Epithelial cell of umbilical artery (primary cell): ENCODE measurements at places on chromosomes 1 and 21. TPM values are rescaled to one million over a fixed set of nuclear protein-coding genes. Genes with fewer than 3 reads are reported as not detected.

The SLC1A7 gene
- not detected in 2 replicates for total RNA-seq

The CENPF gene
- total RNA-seq = 44.5 and 52.4 TPM in 2 replicates

The CFHR3 gene
- total RNA-seq = not detected in 2 replicates

The RIIAD1 gene
- total RNA-seq = not detected in 2 replicates

The RNU1-1 gene
- under 0.01 and 5,836 TPM in 2 replicates for total RNA-seq

The KRTAP13-2 gene
- total RNA-seq = not detected in 2 replicates

The NEXN gene
- total RNA-seq = 1.6 and 3.0 TPM in 2 replicates

The PLA2G2F gene
- not detected in 2 replicates for total RNA-seq
